Upper lobe of left lung (tissue), 6 donors: ENCODE measurements at places on chromosomes 4 and X. TPM values are rescaled to one million over a fixed set of nuclear protein-coding genes. Genes with fewer than 3 reads are reported as not detected.

GRCh38 chr4:185122681-185123345, 20.3 kb upstream of the SLC25A4 start:
- no peak overlapping the region for H3K4me3 ChIP-seq
- no peaks in the 10 kb centered on the region for H3K27me3 ChIP-seq
- peaks cover 9% of the 10 kb centered on the region for H3K4me1 ChIP-seq
- DNase-seq, result no peak

GRCh38 chr4:143653031-143653430, 47.4 kb downstream of the FREM3 start:
- no peak overlapping the region for H3K27ac ChIP-seq
- no peaks in the 10 kb centered on the region for H3K4me1 ChIP-seq
- H3K4me3 ChIP-seq, result no peak overlapping the region
- no peaks in the 10 kb centered on the region for H3K36me3 ChIP-seq

The PDZD4 gene
- 2.3 TPM for total RNA-seq

The UGT2A3 gene
- not detected for total RNA-seq

GRCh38 chrX:47171996-47172395, 21.6 kb upstream of the UBA1 start:
- H3K36me3 ChIP-seq, result peaks cover 10% of the 10 kb centered on the region
- no peak overlapping the region for H3K4me3 ChIP-seq
- no peaks in the 10 kb centered on the region for H3K4me1 ChIP-seq
- no peak overlapping the region for H3K27ac ChIP-seq
- no peak for DNase-seq

DNA sequence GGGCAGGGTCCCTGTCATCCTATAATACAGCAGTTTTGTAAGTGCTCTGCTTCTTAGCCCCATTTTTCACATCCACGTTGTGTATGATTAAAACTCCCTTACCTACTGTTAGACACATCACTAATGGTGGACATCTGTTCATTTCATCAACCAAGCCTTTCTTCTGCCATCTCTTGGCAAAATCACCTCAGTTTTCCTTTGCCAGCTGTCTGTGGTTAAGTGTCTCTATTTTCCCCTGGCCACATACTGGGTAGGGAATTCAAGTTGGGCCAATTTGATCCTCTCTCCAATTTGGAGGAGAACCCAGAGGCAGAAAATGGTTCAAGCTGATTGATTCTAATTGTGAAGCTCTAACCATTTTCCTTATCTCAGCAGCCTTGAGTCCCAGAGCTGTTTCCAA, 436.1 kb downstream of the PCDH7 start:
- no peaks in the 10 kb centered on the region for H3K4me1 ChIP-seq
- no peaks in the 10 kb centered on the region for H3K36me3 ChIP-seq
- H3K4me3 ChIP-seq, result no peak overlapping the region
- no peak overlapping the region for H3K27ac ChIP-seq

The GABRG1 gene
- not detected for total RNA-seq

DNA sequence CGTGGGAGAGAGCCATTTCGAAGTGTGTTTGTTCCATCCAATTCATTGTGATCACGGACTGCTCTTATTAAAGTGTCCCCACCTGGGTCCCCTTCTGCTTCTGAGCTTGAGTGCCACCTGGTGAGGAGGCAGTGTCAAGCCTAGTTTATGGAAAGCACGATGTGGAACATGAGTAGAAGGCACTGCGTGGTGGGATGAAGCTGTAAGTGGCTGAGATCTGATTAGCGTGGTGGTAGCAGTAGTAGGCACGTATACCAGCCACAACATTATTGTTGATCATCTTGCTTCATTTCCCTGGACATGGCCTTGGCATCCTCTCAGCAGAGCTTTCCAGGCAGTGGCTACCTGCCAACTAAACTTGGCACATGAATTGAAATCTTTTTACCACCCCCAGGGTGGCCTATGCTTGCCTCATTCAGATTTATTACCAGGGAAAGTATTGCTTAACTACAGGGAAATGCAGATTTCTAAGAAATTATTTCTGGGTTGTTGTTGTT, 46.4 kb downstream of the GPAT3 start:
- H3K4me3 ChIP-seq, result no peak overlapping the region
- no peaks in the 10 kb centered on the region for H3K36me3 ChIP-seq
- no peak for DNase-seq
- H3K27me3 ChIP-seq, result no peaks in the 10 kb centered on the region
- no peak overlapping the region for H3K27ac ChIP-seq
- peaks cover 13% of the 10 kb centered on the region for H3K4me1 ChIP-seq

DNA sequence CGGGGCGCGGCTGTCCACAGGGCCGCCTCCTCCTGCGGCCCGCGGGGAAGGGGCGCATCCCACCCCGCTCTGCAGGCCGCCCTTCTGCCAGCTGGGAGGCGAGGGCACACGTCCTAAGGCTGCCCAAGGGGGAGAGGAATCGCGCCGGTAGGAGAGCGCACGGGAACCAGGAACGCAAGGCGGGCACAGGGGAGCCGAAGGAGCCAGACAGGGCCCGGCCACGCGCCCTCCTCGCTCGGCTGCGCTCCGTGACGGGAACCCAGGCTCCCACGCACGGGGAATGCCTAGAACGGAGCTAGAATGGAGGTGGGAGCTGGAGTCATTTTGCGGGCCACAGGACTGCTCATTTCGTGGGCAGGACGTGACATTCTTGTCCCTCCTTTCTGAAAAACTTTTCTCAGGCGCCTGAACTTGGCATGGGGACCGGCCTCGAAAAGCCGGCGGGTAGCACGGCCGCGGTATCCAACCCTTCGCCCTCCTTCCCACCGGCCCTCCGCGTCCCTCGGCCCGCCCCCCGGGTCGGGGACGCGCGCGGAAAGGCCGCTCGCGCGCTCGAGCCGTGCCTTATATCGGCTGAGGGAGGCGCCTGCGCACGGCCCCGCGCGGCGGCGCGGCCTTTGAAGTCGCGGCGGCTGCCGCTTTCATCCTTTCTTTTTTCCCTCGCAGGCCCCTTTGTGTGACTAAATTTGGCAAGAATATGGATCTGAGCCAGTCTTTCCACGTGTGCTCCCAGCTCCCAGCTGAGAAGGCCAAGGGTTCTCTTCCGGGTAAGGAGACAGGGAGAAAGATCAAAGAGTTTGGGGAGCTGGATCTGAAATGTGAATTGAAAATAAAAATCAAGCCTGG, 4.2 kb upstream of the LEF1 start:
- H3K4me3 ChIP-seq, result peak overlapping the region; percentile 67
- peaks cover 32% of the 10 kb centered on the region for H3K27me3 ChIP-seq
- DNase-seq, result peak; percentile 92
- H3K36me3 ChIP-seq, result no peaks in the 10 kb centered on the region
- H3K27ac ChIP-seq, result peak overlapping the region; percentile 75

The MTNR1A gene
- not detected for total RNA-seq

- no peaks in the 10 kb centered on the region for H3K36me3 ChIP-seq
- H3K27ac ChIP-seq, result no peak overlapping the region
- no peaks in the 10 kb centered on the region for H3K4me1 ChIP-seq
- no peak overlapping the region for H3K4me3 ChIP-seq
- no peak for DNase-seq
Observed at GRCh38 chr4:95536650-95537049, 12.1 kb downstream of the UNC5C start.

GRCh38 chr4:16466581-16466980, 240.3 kb upstream of the TAPT1 start:
- H3K27ac ChIP-seq, result no peak overlapping the region
- no peak for DNase-seq
- H3K4me1 ChIP-seq, result no peaks in the 10 kb centered on the region
- no peak overlapping the region for H3K4me3 ChIP-seq
- no peaks in the 10 kb centered on the region for H3K27me3 ChIP-seq

The DACH2 gene
- not detected for total RNA-seq

The AMER1 gene
- 3.3 TPM for total RNA-seq

The NPFFR2 gene
- total RNA-seq, result not detected

DNA sequence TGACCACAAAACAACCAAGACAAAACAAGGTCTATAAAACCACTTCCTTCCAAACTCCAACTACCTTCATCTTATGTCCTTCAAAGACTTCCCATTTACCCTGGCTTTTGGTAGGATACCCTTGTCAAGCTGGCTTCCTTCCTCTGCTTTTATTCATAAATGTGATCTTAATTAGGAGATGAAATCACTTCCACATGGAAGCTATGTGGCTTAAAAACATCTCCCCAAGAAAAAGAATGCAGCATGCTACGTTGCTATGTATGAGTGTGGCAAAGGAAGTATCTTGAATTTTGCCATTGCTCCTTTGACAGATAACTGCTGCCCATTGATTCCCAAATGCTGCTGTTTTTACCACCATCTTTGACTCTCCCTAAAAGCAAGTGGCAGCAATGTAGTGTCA, 46.4 kb upstream of the VEGFD start:
- no peak for DNase-seq
- no peak overlapping the region for H3K4me3 ChIP-seq
- H3K36me3 ChIP-seq, result no peaks in the 10 kb centered on the region
- H3K27me3 ChIP-seq, result no peaks in the 10 kb centered on the region

The NOCT gene
- 6.2 TPM for total RNA-seq

GRCh38 chrX:19687395-19687794, 172.1 kb upstream of the MAP3K15 start:
- DNase-seq, result no peak
- no peaks in the 10 kb centered on the region for H3K36me3 ChIP-seq
- H3K27me3 ChIP-seq, result no peaks in the 10 kb centered on the region
- H3K27ac ChIP-seq, result no peak overlapping the region
- no peak overlapping the region for H3K4me3 ChIP-seq
- no peaks in the 10 kb centered on the region for H3K4me1 ChIP-seq

DNA sequence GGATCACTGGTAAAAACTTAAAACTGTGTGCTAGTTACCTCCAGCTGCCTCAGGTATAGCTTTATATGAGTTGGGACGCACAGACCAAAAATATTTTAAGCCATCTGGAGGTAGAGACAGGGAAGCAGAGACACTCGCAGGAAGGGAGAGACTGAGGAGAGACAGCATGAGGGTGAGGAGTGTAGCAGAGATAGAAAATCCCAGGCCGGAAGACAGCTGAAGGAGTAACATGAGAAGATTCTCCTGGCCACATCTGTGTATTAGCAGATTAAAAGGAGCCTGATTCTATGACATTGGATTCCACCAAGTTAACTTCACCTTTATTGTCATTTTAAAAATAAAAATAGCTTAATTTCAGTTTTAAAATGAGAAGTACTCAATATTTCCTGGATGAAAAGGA, 84.3 kb downstream of the PDLIM5 start:
- no peak overlapping the region for H3K27ac ChIP-seq
- no peak overlapping the region for H3K4me3 ChIP-seq
- no peaks in the 10 kb centered on the region for H3K36me3 ChIP-seq
- H3K27me3 ChIP-seq, result no peaks in the 10 kb centered on the region
- no peak for DNase-seq

GRCh38 chrX:47247999-47248320, 15.2 kb downstream of the USP11 start:
- H3K4me3 ChIP-seq, result no peak overlapping the region
- no peaks in the 10 kb centered on the region for H3K4me1 ChIP-seq
- peaks cover 43% of the 10 kb centered on the region for H3K36me3 ChIP-seq
- H3K27me3 ChIP-seq, result no peaks in the 10 kb centered on the region
- no peak for DNase-seq
- H3K27ac ChIP-seq, result no peak overlapping the region

GRCh38 chr4:8580321-8581093, at the start of gene GPR78:
Gene GPR78, plus strand, starts transcription at chr4:8580392. Its CDS starts 591 bp downstream, at chr4:8580983.
- H3K27me3 ChIP-seq, result no peaks in the 10 kb centered on the region
- DNase-seq, result no peak
- no peak within 1 kb of the TSS for H3K27ac ChIP-seq
- no peak within 1 kb of the TSS for H3K4me3 ChIP-seq
- H3K36me3 ChIP-seq, result no peaks in the 10 kb centered on the region

DNA sequence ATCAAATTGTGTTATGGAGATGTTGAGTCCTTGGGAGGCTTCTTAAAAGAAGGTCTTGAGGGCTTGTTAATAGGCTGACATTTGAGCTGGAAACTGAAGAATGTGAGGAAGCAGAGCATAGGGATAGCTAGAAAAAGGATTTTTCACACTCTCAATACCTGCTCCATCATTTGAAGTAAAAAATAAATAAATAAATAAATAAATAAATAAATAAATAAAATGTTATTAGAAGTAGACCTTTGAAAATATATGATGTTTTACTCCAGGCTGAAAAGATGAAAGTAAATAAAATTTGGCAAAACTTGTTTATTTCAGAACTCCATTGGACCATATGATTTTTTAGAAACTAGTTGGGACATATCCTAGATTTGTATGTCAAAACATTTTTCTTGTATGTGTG, 1757.8 kb upstream of the TENM3 start:
- DNase-seq, result no peak
- no peaks in the 10 kb centered on the region for H3K4me1 ChIP-seq
- H3K27me3 ChIP-seq, result no peaks in the 10 kb centered on the region
- no peaks in the 10 kb centered on the region for H3K36me3 ChIP-seq
- no peak overlapping the region for H3K27ac ChIP-seq

DNA sequence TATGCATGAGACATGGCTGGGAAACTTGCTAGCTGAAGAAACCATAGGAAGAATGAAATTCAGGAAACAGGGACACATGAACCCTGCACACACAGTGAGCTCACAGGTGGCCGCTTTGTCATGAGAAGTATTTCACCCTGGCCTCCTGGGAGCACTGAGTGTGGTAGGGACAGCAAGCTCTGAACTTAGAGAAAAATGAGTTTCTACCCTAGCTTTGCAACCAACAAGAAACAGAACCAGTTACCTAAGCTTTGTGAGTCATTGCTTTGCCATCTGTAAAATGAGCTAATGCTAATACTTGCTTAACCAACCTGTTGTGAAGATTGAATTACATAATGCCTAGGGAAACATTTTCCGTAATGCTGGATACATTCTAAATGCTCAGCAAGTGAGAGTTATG, 206.6 kb upstream of the HS3ST1 start:
- H3K4me1 ChIP-seq, result no peaks in the 10 kb centered on the region
- H3K4me3 ChIP-seq, result no peak overlapping the region
- H3K27ac ChIP-seq, result no peak overlapping the region
- no peaks in the 10 kb centered on the region for H3K27me3 ChIP-seq

DNA sequence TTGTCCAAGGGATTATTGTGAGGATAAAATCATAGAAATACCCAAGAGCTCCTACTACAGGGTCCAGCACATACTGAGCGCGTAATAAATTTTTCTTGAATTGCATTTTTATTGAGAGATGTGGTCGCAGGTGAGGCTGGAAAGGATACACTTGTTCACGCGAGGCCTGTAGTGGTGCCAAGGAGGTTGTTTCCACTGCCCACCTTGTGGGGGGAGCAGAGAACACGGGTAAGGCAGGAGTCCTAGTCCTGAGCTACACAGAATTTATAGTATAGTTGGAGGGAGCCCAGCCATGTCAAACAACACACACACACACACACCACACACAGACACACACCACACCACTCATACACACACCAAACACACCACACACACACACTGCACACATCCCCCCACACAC, 31.8 kb upstream of the CYP4V2 start:
- H3K4me3 ChIP-seq, result no peak overlapping the region
- no peaks in the 10 kb centered on the region for H3K27me3 ChIP-seq
- peaks cover 24% of the 10 kb centered on the region for H3K36me3 ChIP-seq
- no peak overlapping the region for H3K27ac ChIP-seq
- no peak for DNase-seq

GRCh38 chr4:113101669-113102068, 52.2 kb downstream of the ANK2 start:
- no peaks in the 10 kb centered on the region for H3K36me3 ChIP-seq
- H3K27me3 ChIP-seq, result no peaks in the 10 kb centered on the region
- no peaks in the 10 kb centered on the region for H3K4me1 ChIP-seq
- H3K27ac ChIP-seq, result no peak overlapping the region
- H3K4me3 ChIP-seq, result no peak overlapping the region
- no peak for DNase-seq
